T1000 (cell line): ENCODE measurements at places on chromosomes 3 and 15.

DNA sequence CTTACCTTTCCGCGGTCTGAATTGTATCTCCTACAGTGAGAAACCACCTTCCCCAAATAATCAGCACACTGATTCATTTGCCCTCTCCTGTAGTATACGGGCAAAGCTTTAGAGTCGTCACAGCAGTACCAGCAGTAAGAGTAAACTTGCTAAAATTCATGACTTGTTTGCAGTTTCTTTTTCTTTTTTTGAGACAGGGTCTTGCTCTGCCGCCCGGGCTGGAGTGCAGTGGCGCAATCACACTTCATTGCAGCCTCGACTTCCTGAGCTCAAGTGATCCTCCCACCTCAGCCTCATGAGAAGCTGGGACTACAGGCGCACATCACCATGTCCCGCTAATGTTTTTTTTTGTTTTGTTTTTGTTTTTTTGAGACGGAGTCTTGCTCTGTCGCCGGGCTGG lies 11.9 kb downstream of the SCAMP5 start:
- DNase-seq = no peak

DNA sequence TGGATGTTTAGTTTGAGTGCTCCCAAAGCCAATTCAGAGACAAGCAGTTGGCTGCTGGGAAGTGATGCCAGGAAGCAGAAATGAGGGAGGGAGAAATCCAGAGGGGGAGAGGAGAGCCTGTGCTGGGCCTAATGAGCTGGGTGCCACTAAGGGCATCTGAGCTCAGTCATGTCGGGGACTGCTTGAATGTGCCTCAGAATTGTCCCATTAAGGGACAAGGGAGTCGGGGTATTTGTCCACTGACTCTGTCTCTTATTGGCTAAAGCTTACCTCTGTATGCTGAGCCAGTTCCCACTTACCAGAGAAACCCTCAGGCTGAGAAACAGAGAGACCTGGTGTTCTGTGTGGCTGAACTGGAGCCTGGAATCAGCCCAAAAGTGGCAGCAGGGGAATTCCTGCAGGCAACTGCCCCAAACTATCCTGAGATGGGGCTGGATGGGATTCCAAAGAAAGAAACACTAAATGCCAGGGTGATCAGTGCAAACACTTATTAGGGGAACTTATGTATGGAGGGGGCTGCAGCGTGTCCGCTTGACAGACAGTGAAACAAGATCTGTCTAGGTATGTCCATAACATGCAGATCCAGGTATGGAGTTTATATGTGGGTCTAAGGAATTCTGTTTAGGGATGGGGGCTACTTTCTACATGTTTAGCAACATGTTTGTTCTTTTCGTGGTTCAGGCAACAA lies 48.6 kb downstream of the NR1D2 start:
- DNase-seq = no peak

- no peak for DNase-seq
Measured at GRCh38 chr3:58631742-58632141, 34.8 kb downstream of the FAM3D start.

DNA sequence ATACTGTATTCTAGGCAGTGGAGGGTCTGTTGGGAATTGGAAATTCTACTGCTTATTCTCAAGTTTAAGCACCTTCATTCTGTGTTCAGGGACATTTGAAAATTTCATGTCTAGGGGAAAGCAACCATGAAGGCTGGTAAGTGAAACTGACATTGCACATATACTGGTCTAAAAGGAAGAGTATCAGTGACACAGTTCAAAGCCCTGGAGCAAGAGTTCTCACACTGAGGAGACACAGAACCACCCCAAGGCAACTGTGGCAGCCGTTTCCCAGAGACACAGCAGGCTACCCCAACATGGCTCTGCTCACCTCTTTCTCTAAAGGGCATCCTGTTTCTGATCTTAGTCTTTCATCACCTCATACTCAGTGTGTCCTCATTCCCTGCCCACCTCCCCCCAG lies 67.5 kb downstream of the KCNMB2 start:
- no peak for DNase-seq

GRCh38 chr15:98805434-98806274 lies 157.3 kb downstream of the IGF1R start:
- no peak for DNase-seq

GRCh38 chr15:96123630-96124187 lies 206.8 kb upstream of the NR2F2 start:
- no peak for DNase-seq

DNA sequence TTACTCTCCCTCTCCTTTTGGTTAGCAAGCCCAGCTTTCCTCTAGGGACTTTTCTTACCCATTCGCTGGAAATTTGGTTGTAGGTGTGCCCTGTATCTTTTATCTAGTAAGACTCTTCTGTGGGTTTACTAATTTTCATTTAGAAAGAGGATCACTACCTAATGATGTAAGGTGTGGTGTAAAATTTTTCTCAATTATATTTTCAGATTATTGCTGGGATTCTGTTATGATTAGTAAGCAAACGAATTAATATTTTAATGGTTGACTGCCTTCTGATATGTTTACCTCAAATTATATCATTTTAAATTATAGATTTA lies 28.5 kb downstream of the PLCL2 start:
- no peak for DNase-seq

GRCh38 chr15:100022391-100022790 lies 289.2 kb upstream of the LYSMD4 start:
- DNase-seq = no peak

GRCh38 chr15:75720787-75721479 lies 8.3 kb upstream of the CSPG4 start:
- no peak for DNase-seq

- DNase-seq = no peak
Measured at GRCh38 chr3:123336441-123336851, 112.4 kb downstream of the ADCY5 start.

DNA sequence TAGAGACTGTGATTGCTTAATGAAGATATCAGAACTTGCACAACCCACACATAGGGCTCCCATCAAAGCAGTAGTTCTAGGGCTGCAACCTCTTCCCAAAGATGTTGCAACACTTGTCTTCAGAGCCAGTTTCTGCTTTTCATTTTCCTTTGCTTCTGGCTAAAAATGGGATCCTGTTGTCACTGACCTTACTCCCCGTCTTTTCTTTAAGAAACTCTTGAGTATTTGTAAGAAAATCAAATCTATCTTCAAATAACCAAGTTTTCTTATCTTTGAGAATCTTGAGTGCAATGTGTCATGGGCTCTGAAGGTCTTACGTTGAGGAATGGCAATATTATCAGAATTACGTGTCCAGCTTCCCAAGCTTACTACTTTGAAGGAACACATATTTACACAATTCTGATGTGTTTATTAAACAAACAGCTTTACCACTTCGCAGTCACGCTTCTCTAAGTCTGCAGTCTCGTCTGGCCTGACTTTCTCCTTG lies 24.1 kb downstream of the CACNA1D start:
- DNase-seq = no peak

- DNase-seq = no peak
Measured at GRCh38 chr3:177123822-177124221, 73.5 kb downstream of the TBL1XR1 start.
